ENCODE measurements at places on chromosomes 1 and 21. TPM values are rescaled to one million over a fixed set of nuclear protein-coding genes. Genes with fewer than 3 reads are reported as not detected.

RRP1B gene
- 20.1 TPM for total RNA-seq

TFAP2E gene
- total RNA-seq: 0.52 TPM

SHE gene
- total RNA-seq: 2.7 TPM

AGT gene
- total RNA-seq: 2.3 TPM

FLVCR1 gene
- total RNA-seq: 8.7 TPM

ACOT11 gene
- total RNA-seq: 1.3 TPM

GRCh38 chr1:232211149-232211548 is 418.8 kb downstream of the SIPA1L2 start:
- H3K4me1 ChIP-seq: no peaks in the 10 kb centered on the region
- DNase-seq: no peak
- no peaks in the 10 kb centered on the region for H3K27me3 ChIP-seq
- H3K36me3 ChIP-seq: no peaks in the 10 kb centered on the region

GRCh38 chr1:20237646-20238045 is 51.3 kb upstream of the PLA2G2C start:
- no peak overlapping the region for H3K27ac ChIP-seq
- H3K27me3 ChIP-seq: no peaks in the 10 kb centered on the region
- DNase-seq: no peak
- no peaks in the 10 kb centered on the region for H3K4me1 ChIP-seq
- no peaks in the 10 kb centered on the region for H3K36me3 ChIP-seq

DNA sequence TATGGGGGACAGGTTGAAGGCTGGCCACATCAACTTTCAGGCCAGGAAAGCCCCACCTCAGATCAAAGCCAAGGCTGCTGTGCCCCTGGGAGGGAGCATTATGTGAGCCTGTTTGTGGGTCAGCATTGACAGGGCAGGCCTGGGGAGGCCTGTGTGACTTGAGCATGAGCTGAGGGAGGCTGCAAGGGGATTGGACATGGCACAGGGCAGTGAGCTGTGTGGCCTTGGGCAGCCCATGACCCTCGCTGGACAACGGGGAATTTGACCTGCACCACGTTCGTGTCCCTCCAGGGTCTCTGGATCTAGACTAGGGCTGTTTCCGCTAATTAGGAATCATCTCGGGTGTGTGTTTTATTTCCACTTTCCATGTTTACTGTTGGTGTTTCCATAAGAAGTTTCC is 17.5 kb upstream of the LEFTY1 start:
- H3K27ac ChIP-seq: no peak overlapping the region
- no peak for DNase-seq
- no peaks in the 10 kb centered on the region for H3K36me3 ChIP-seq
- no peaks in the 10 kb centered on the region for H3K27me3 ChIP-seq
- H3K4me3 ChIP-seq: no peak overlapping the region
- peaks cover 20% of the 10 kb centered on the region for H3K4me1 ChIP-seq

DNA sequence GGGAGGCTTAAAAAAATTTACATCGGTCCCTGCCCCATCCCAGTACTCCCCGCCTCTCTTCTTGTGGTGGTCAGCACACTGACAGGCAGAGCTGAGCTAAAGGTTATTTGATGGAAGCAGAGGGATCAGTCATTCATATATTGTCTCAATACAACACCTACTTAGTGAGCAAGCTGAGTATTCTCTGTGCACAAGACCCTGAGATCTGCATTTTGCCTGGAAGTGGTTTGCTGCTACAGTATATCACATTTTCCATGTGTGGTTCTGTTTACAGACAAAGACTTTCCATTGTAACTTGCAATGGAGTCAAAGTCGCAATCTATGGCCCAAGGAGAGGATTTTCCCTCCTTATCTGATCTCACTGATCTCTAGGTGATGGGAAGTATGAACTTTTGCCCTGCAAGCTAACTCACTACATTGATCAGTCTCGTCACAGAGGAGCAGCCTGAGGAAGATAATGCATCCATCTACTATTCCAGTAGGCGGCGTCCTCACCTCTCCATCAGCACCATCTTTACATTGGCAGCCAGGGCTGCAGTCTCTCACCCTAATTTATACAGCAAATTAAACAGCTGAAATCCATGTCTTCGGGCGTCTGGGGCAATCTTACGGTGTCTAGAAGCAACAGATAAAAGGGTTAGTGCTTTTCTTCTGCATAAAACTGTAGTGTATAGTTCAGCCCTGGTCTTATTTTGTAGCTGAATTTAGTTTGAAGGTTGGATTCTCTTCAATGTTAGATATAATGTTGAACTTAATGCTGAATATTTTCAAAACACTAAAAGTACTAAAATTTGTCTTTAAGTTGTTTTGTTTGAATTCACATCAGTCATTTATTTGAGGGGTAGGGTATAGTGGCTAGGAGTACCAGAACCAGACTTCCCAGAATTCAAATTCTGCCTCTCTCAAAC is 3.2 kb upstream of the TRAF5 start:
- H3K27me3 ChIP-seq: no peaks in the 10 kb centered on the region
- peaks cover 10% of the 10 kb centered on the region for H3K4me1 ChIP-seq
- no peaks in the 10 kb centered on the region for H3K36me3 ChIP-seq
- DNase-seq: peak; percentile 70
- H3K4me3 ChIP-seq: no peak overlapping the region

- H3K36me3 ChIP-seq: no peaks in the 10 kb centered on the region
- no peaks in the 10 kb centered on the region for H3K27me3 ChIP-seq
- H3K4me1 ChIP-seq: no peaks in the 10 kb centered on the region
- DNase-seq: no peak
Observed at GRCh38 chr1:51264451-51264850, 28.4 kb downstream of the RNF11 start.

GRCh38 chr1:87150143-87150542 is 178.5 kb upstream of the LMO4 start:
- no peak overlapping the region for H3K27ac ChIP-seq
- no peaks in the 10 kb centered on the region for H3K36me3 ChIP-seq
- no peak overlapping the region for H3K4me3 ChIP-seq
- no peak for DNase-seq
- H3K4me1 ChIP-seq: no peaks in the 10 kb centered on the region
- peaks cover 2% of the 10 kb centered on the region for H3K27me3 ChIP-seq

- no peak for DNase-seq
- no peaks in the 10 kb centered on the region for H3K36me3 ChIP-seq
- H3K27ac ChIP-seq: no peak overlapping the region
- no peak overlapping the region for H3K4me3 ChIP-seq
- H3K4me1 ChIP-seq: no peaks in the 10 kb centered on the region
Observed at GRCh38 chr21:28132713-28133112, 860.0 kb downstream of the LTN1 start.

DNA sequence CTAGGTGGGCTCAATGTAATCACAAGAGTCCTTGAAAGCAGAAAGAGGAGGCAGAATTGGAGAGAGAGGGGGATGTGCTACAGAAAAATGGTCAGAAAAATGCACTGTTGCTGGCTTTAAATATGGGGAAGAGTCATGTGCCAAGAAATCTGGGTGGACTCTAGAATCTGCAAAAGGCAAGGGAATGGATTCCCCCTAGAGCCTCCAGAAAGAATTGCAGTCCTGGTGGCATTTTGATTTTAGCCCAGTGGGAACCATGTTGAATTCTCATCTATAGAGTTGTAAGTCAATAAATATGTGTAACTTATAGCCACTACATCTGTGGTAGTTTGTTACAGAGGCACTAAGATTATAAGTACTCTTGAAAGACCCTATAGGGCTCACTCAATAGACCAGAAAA is 210.3 kb downstream of the ASTN1 start:
- H3K27ac ChIP-seq: no peak overlapping the region
- DNase-seq: no peak
- no peaks in the 10 kb centered on the region for H3K27me3 ChIP-seq
- H3K4me1 ChIP-seq: no peaks in the 10 kb centered on the region

GRCh38 chr1:180444522-180444921 is 57.9 kb downstream of the ACBD6 start:
- no peaks in the 10 kb centered on the region for H3K36me3 ChIP-seq
- H3K4me1 ChIP-seq: no peaks in the 10 kb centered on the region
- no peaks in the 10 kb centered on the region for H3K27me3 ChIP-seq
- no peak overlapping the region for H3K4me3 ChIP-seq

GRCh38 chr1:100767176-100767890 is 47.8 kb downstream of the VCAM1 start:
- H3K4me1 ChIP-seq: no peaks in the 10 kb centered on the region
- H3K36me3 ChIP-seq: no peaks in the 10 kb centered on the region
- H3K27ac ChIP-seq: no peak overlapping the region
- H3K27me3 ChIP-seq: no peaks in the 10 kb centered on the region

DNA sequence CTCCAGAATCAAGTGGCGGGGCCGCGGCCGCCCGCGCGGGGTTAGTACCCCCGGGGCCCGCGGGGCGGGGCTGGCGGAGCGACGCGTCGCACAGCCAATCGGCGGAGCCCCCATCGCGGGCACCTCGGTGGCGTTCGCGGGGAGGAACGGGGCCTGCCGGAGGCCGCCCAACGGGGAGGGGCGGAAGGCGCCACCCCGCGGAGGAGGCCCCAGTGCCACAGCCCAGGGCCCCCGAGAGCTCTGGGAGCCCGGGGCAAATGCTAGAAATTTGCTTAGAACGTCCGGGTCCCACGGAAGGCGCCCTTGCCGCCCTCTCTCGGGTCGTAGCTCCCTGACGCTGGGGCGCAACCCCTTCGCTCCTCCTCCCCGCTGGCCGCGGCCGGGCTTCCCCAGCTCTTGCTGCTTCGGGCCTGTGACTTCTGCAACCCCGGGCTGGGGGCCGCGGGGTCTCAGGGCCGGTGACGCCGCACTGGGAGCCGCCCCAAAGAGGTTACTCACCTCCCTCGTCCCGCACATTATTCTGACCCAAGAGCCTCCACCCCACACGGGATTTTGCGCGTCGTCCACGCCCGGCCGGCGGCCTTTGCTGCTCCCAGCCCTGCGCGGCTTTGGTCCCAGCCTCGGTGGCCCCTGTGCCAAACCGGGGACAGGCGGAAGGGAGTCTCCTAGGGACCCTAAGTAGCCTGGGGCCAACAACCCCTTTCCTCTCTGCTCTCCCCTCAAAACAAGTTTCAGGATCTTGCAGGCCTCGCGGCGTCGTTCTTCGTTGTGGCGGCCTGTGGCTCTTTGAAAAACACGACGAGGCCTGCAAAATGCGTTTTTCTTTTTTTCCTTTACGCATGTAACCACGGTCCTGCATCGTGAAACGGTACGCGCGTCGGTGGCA is at the start of gene RUNX3:
TSS of gene RUNX3 (minus strand) at position 17 of the 886 bp plus-strand sequence. CDS start 408 bp downstream, outside the sequence.
- H3K27ac ChIP-seq: peak within 1 kb of the TSS; percentile 82
- H3K4me3 ChIP-seq: peak within 1 kb of the TSS; percentile 57
- H3K36me3 ChIP-seq: no peaks in the 10 kb centered on the region
- H3K27me3 ChIP-seq: peaks cover 45% of the 10 kb centered on the region
- peak; percentile 74 for DNase-seq

- H3K36me3 ChIP-seq: no peaks in the 10 kb centered on the region
- no peak overlapping the region for H3K27ac ChIP-seq
- DNase-seq: no peak
Observed at GRCh38 chr1:79848316-79848715, 841.8 kb upstream of the ADGRL4 start.

Measured in thymus (tissue), 14 donors.